ENCODE measurements at places on chromosomes 2 and 18. TPM values are rescaled to one million over a fixed set of nuclear protein-coding genes. Genes with fewer than 3 reads are reported as not detected.

SOWAHC gene
- 23.0 TPM for total RNA-seq

SEMA4C gene
- total RNA-seq, result 52.2 TPM

NXPH2 gene
- 15.7 TPM for total RNA-seq

BCL2 gene
- total RNA-seq, result 47.3 TPM

DPYSL5 gene
- total RNA-seq, result 3.3 TPM

CCDC68 gene
- total RNA-seq, result 5.0 TPM

FBXO48 gene
- 0.82 TPM for total RNA-seq

IL36B gene
- not detected for total RNA-seq

RTP5 gene
- not detected for total RNA-seq

NGEF gene
- total RNA-seq, result 2.7 TPM

NOSTRIN gene
- 6.9 TPM for total RNA-seq

STRADB gene
- 25.1 TPM for total RNA-seq

HRH4 gene
- 0.21 TPM for total RNA-seq

ALPI gene
- not detected for total RNA-seq

TMEM247 gene
- total RNA-seq, result not detected

RGPD5 gene
- total RNA-seq, result 53.6 TPM

CAVIN2 gene
- total RNA-seq, result 75.5 TPM

RIT2 gene
- not detected for total RNA-seq

IL1B gene
- total RNA-seq, result 0.21 TPM

UPP2 gene
- total RNA-seq, result not detected

PER2 gene
- 15.3 TPM for total RNA-seq

PAIP2B gene
- total RNA-seq, result 16.2 TPM

MEIS1 gene
- total RNA-seq, result 72.7 TPM

DAW1 gene
- not detected for total RNA-seq

LANCL1 gene
- total RNA-seq, result 63.0 TPM

CD28 gene
- 2.4 TPM for total RNA-seq

FOXI3 gene
- total RNA-seq, result 0.31 TPM

DLX2 gene
- total RNA-seq, result 0.72 TPM

PEX13 gene
- total RNA-seq, result 38.9 TPM

MALL gene
- 19.2 TPM for total RNA-seq

NDUFV2 gene
- 169 TPM for total RNA-seq
